ENCODE measurements at places on chromosomes 1 and 21.

GRCh38 chr1:230828421-230828820, 39.9 kb downstream of the C1orf198 start:
- H3K27ac ChIP-seq: no peak overlapping the region
- H3K4me3 ChIP-seq: no peak overlapping the region
- DNase-seq: no peak
- peaks cover 5% of the 10 kb centered on the region for H3K27me3 ChIP-seq

- H3K27ac ChIP-seq: no peak overlapping the region
- no peak for DNase-seq
- H3K4me3 ChIP-seq: no peak overlapping the region
- peaks cover 38% of the 10 kb centered on the region for H3K27me3 ChIP-seq
Measured at GRCh38 chr21:42120903-42121535, 49.9 kb downstream of the UMODL1 start.

DNA sequence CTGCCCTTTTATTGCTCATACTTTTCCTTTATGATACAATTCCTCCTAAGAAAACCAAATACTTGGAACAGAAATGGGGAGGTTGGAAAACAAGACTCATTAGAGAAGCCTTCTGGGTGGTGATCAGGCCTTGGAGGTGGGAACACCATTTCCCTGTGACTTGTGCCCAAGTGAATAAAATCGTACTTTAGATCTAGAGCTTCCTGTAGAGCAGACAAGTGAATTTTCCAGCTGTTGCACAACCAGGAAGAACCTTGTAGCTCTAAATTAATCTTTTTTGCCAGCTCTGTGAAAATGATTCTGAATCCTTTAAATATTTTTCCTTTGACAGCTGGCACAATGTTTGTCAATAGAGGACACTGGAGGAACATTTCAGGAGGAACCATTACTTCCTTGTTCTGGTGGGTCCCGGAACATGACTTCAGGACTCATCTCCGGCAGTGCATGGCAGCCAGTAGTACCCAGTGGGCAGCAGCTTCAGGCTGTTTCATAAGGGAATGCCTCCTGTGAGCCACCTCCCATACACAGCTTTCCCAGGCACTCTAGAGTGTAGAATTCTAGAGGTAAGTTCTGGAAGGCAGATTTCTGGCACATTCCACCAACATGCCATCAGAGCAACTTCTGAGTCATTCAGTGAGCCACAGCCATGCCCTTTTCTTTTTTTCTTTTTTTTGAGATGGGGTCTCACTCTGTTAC, 5.5 kb upstream of the SNAPIN start:
- no peaks in the 10 kb centered on the region for H3K27me3 ChIP-seq
- no peaks in the 10 kb centered on the region for H3K36me3 ChIP-seq
- peaks cover 2% of the 10 kb centered on the region for H3K4me1 ChIP-seq

GRCh38 chr1:91440847-91441246, 36.2 kb upstream of the HFM1 start:
- no peak overlapping the region for H3K27ac ChIP-seq
- H3K27me3 ChIP-seq: peaks cover 11% of the 10 kb centered on the region
- no peaks in the 10 kb centered on the region for H3K4me1 ChIP-seq
- DNase-seq: no peak
- H3K4me3 ChIP-seq: no peak overlapping the region

DNA sequence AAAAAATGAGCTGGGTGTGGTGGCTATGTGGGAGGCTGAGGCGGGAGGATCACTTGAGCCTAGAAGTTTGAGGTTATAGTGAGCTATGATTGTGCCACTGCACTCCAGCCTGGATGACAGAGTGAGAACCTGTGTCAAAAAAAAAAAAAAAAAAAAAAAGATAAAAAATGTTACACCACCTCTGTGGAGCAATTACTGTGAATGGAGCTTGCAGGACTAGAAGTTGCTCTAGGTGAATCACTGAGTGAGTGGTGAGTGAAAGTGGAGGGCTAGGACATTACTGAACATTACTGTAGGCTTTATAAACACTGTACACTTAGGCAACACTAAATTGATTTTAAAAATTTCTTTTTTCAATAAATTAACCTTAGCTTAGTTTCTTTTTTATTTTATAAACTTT, 21.9 kb downstream of the TLCD4 start:
- no peaks in the 10 kb centered on the region for H3K36me3 ChIP-seq
- H3K4me1 ChIP-seq: no peaks in the 10 kb centered on the region
- H3K27me3 ChIP-seq: peaks cover 1% of the 10 kb centered on the region

- H3K27me3 ChIP-seq: no peaks in the 10 kb centered on the region
- DNase-seq: no peak
- no peak overlapping the region for H3K27ac ChIP-seq
- no peaks in the 10 kb centered on the region for H3K4me1 ChIP-seq
- no peak overlapping the region for H3K4me3 ChIP-seq
Measured at GRCh38 chr1:186578325-186579016, 101.8 kb downstream of the PTGS2 start.

DNA sequence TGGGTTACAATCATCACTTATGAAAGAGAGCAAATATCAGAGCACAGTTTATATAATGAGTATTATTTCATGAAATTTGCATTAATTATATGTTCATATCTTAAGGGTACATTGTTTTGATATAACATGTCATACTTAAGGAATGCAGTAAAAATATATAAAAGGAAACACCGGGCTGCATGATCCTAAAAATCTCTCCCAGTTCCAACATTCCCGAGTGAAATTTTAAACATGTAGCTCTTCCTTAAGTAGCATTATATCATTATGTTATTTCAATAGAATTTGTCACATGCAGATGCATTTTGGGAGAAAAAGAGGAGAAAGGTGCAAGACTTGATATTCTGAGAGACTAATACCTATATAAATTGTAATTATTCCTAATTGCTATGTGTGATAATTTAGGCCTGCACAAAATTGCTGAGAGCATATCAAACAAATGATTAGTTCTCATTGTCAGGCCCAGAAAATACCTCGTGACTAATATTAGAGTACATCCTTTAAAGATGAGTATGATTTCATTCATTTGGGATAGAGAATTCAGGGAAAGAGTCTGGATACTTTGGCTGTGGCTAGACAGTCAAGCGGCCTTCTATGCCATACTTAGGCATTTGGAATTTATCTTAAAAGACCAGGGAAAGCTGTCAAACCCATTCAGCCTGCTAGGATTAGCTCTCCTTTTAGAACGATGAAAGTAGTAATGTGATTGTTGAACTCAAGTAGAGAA, 86.8 kb downstream of the ADGRL2 start:
- H3K27ac ChIP-seq: no peak overlapping the region
- DNase-seq: no peak
- H3K36me3 ChIP-seq: no peaks in the 10 kb centered on the region
- H3K4me1 ChIP-seq: no peaks in the 10 kb centered on the region

- no peak overlapping the region for H3K4me3 ChIP-seq
- H3K36me3 ChIP-seq: no peaks in the 10 kb centered on the region
- no peaks in the 10 kb centered on the region for H3K4me1 ChIP-seq
- DNase-seq: no peak
- peaks cover 10% of the 10 kb centered on the region for H3K27me3 ChIP-seq
- no peak overlapping the region for H3K27ac ChIP-seq
Measured at GRCh38 chr1:115906627-115907026, 65.7 kb upstream of the NHLH2 start.

DNA sequence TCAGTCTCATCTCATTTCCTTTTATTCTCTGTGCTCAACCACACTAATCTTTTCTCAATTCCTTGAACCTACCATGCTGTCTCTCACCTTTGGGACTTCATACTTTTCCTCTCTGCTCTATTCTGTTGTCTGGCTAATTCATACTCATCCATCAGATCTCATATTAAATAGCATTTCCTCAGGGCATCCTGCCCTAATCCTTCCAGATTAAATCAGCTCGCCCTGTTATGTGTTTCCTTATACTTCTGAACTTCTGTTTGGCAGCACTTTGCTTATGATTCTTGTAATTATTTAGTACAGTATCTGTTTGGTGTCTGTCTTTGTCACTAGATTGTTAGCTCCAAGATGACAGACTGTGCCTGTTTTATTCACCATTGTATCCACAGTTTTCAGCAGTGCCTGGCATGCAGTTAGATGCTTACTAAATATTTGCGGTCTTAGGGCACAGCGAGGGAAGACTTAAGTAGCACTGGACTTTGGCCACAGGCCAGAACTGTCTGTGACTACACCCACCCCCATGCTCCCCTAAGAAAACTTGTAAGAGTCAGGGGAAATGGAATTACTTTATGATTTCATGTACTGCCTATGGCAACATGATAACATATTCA, 9.9 kb upstream of the CAP1 start:
- H3K4me1 ChIP-seq: peaks cover 21% of the 10 kb centered on the region
- no peak overlapping the region for H3K4me3 ChIP-seq
- H3K36me3 ChIP-seq: peaks cover 2% of the 10 kb centered on the region
- H3K27me3 ChIP-seq: no peaks in the 10 kb centered on the region

DNA sequence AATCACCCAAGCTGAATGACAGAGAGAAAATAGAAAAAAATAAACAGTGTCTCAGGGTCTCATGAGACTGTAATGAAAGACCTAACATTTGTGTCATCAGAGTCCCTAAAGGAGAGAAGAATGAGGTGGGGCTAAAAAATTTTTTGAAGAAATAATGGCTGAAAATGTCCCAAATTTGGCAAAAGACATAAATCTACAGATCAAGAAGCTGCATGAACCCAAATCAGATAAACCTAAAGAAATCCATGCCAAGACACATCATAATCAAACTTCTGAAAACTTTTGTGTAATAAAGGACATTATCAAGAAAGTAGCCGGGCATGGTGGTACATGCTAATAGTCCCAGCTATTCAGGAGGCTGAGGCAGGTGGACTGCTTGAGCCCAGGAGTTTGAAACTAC, 29.2 kb downstream of the LEMD1 start:
- peaks cover 9% of the 10 kb centered on the region for H3K27me3 ChIP-seq
- no peak overlapping the region for H3K27ac ChIP-seq
- peaks cover 2% of the 10 kb centered on the region for H3K4me1 ChIP-seq
- H3K36me3 ChIP-seq: no peaks in the 10 kb centered on the region

GRCh38 chr1:55396381-55396891, 181.3 kb upstream of the USP24 start:
- no peaks in the 10 kb centered on the region for H3K36me3 ChIP-seq
- H3K27me3 ChIP-seq: peaks cover 15% of the 10 kb centered on the region
- H3K4me3 ChIP-seq: no peak overlapping the region
- no peak overlapping the region for H3K27ac ChIP-seq

- no peak overlapping the region for H3K4me3 ChIP-seq
- no peak for DNase-seq
- H3K27me3 ChIP-seq: peaks cover 25% of the 10 kb centered on the region
- H3K36me3 ChIP-seq: peaks cover 2% of the 10 kb centered on the region
- peaks cover 4% of the 10 kb centered on the region for H3K4me1 ChIP-seq
- no peak overlapping the region for H3K27ac ChIP-seq
Measured at GRCh38 chr1:13890766-13891165, 190.8 kb downstream of the PRDM2 start.

DNA sequence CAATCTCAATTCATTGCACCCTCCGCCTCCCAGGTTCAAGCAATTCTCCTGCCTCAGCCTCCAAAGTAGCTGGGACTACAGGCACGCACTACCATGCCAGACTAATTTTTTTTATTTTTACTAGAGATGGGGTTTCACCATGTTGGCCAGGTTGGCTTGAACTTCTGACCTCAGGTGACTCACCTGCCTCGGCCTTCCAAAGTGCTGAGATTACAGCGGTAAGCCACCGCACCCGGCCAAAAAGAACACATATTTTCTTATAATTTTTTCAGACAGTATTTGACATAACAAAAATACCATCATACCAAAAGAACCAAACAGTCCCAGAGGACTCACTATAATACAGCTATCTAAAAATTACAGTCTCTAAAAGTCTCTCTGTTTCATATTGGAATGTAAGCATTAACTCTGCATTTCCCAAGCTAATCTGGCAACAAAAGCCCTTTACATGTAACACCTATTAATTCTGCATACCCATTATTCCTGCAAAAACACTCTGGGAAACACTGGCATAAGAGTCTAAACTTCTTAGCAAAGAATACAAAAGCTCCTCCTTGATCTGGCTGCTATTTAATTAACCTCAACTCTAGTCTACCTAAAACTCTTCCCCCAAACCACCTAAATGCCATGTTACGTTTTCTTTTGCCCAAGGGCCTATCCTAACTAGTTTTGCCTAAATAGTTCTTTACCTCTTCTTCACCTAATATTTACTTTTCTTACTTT, 26.9 kb downstream of the WDR26 start:
- DNase-seq: no peak
- H3K27ac ChIP-seq: peak overlapping the region; percentile 30
- no peak overlapping the region for H3K4me3 ChIP-seq
- peaks cover 5% of the 10 kb centered on the region for H3K4me1 ChIP-seq
- H3K27me3 ChIP-seq: no peaks in the 10 kb centered on the region
- peaks cover 20% of the 10 kb centered on the region for H3K36me3 ChIP-seq

DNA sequence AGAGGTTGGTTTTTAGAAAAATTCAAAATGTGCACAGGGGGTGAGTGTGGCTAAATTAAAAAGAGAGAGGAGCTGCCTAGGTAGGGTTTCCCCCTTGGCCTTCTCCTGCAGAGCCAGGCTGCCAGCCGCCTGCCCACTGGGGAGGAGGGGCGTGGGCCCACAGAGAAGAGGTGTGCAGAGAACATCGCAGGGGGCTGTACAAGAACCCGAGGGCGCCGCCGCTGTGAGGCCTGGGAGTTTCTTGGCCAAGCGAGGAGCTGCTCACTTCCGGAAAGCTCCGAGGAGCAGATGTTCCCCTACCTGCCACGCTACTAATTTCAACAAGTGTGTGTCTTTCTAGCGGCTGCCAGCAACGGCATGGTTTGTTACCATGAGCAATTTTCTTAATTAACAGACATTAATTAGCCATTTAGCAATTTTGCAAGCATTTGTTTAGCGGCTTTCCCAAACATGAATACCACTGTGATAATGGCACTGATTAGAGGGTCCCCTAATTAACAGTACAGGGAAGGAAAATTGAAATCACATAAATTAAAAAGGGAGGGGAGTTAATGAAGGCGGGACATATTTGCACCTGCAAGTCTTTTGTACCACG, 59.7 kb downstream of the MRPL37 start:
- peaks cover 2% of the 10 kb centered on the region for H3K36me3 ChIP-seq
- H3K27ac ChIP-seq: no peak overlapping the region
- no peak overlapping the region for H3K4me3 ChIP-seq
- no peaks in the 10 kb centered on the region for H3K4me1 ChIP-seq
- DNase-seq: no peak
- no peaks in the 10 kb centered on the region for H3K27me3 ChIP-seq

GRCh38 chr1:8864713-8865344, 13.7 kb downstream of the ENO1 start:
- H3K27me3 ChIP-seq: no peaks in the 10 kb centered on the region
- no peak overlapping the region for H3K27ac ChIP-seq
- DNase-seq: no peak
- H3K36me3 ChIP-seq: peaks cover 35% of the 10 kb centered on the region
- H3K4me1 ChIP-seq: peaks cover 4% of the 10 kb centered on the region

GRCh38 chr1:184021728-184022127, 15.8 kb downstream of the COLGALT2 start:
- H3K27me3 ChIP-seq: peaks cover 9% of the 10 kb centered on the region
- H3K27ac ChIP-seq: no peak overlapping the region
- DNase-seq: no peak
- H3K4me1 ChIP-seq: no peaks in the 10 kb centered on the region
- H3K36me3 ChIP-seq: no peaks in the 10 kb centered on the region
- H3K4me3 ChIP-seq: no peak overlapping the region

- H3K4me1 ChIP-seq: no peaks in the 10 kb centered on the region
- no peak overlapping the region for H3K4me3 ChIP-seq
- no peak overlapping the region for H3K27ac ChIP-seq
- peaks cover 1% of the 10 kb centered on the region for H3K27me3 ChIP-seq
- H3K36me3 ChIP-seq: no peaks in the 10 kb centered on the region
Measured at GRCh38 chr1:216064643-216065042, 358.6 kb downstream of the USH2A start.

- H3K36me3 ChIP-seq: peaks cover 1% of the 10 kb centered on the region
- H3K4me1 ChIP-seq: peaks cover 57% of the 10 kb centered on the region
- H3K4me3 ChIP-seq: peak overlapping the region; percentile 87
- peak; percentile 70 for DNase-seq
- H3K27me3 ChIP-seq: no peaks in the 10 kb centered on the region
Measured at GRCh38 chr1:21292984-21293536, 2.8 kb upstream of the ECE1 start.
